Activated effector memory CD4-positive, alpha-beta T cell treated with Interleukin-2 at 50 U/mL for 16 hours (primary cell): ENCODE measurements at places on chromosomes 5 and 9.

DNA sequence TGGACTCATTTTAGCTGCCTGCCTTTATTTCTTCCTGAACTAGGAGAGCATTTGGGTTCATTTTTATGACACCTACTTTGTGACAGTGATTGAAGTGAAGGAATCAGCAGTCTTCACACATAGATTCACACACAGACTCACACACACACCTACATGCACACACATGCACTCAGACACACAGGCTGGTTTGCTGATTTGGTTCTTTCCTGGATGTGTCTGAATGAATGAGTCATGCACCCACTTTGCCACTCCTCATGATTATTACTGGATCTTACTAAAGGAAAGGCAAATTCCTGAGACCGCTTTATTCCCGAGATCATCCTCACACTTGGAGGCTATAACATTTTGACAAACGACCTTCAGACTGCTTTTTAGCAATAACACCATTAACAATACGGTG lies 529.5 kb downstream of the AGTPBP1 start:
- DNase-seq = no peak

GRCh38 chr5:54754878-54755277 lies 230.5 kb downstream of the ESM1 start:
- DNase-seq = no peak

DNA sequence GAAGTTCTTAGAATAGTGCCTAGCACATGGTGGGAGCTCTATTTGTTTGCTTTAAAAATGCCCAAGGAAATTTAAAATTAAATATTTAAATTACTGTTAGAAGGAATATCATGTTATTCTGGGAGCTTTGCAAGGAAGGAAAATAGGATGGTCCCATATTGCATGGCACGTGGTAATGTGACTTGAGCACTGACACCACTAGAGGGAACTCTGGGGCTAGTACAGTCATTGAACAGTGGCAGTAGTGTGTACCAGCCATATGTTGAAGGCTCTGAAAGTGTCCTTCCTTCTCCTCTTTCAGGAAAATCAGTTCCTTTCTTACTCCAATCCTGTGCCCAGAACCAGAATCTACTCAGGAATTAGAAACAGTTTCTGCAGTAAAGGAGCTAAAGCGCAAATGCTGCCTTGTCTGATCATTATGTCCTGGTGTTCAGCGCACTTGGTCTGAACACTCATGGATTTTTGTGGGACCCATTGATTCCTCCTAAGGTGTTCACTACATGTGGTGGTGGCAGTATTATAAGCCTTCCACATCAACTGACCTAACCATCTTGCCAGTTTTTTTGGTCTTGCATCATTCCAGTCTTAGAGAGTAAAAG lies 54.1 kb downstream of the GDA start:
- DNase-seq = no peak

GRCh38 chr9:126221480-126221879 lies 105.1 kb upstream of the MVB12B start:
- no peak for DNase-seq

DNA sequence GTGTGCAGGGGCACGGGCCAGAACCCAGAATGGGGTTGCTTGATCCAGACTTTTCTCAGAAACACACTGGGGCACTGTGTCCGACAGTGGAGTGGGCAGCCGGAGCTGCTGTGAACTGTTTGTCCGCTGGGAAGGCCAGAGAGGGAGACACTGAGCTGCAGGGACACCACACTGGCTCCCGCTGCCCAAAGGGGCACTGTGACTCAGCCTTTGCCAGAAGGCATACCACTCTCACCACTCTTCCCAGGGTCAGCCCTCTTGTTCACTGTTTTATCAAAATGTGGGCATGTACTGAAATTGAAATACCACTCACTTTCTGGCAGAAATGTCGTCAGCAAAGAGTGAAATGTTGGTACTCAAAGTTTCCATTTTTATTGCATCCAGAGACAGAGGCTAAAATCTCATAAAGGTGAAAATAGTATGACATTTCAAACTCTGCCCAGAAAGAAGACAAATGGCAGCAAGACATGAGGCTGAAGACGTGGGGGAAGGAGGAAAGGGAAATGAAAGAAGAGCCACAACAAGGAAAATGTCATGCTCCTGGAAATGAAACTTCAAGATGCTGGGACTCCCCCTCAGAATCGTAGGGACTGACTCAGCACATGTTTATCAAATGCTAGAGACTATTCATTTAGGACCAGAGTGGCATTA lies 4.5 kb upstream of the IL7R start:
- no peak for DNase-seq

DNA sequence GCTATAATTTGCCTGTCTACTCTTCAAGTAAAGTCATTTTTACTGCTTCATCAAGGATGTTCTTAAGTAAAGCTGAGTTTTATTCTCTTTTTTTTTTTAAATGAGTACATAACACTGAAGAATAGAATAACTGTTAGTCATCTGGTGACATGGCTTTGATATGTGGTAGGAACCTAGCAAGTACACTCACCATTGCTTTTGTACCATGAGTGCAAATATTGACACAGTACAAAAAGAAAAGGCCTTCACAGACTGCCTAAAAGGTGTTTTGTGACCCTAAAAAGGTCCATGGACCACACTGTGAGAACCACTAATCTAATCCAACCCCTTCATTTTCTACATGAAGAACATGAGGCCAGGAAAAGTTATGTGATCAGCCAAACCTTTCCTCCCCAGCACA lies 55.0 kb downstream of the ECPAS start:
- DNase-seq = no peak

DNA sequence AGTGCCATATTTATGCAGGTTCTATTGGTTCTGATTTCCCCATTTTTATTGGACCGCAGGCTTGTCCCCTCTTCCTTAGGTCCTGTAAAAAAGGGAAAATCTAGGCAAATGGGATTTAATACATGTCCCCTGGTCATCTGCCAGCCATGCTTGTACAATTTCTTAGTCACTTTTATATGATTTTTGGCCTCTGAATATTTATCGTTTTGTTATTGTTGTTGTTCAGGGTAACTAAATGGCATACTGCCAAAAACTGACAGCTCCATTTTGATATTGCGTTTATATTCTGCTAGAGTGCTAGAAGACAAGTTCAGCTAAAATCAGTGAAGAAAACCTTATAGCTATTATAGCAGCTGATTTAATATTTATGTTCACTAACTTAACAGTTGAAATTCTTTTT lies 770.2 kb upstream of the FAM174A start:
- no peak for DNase-seq

GRCh38 chr9:127424676-127424999 lies 456 bp downstream of the ZNF79 start:
- no peak for DNase-seq

- DNase-seq = no peak
Observed at GRCh38 chr5:45596320-45596719, 99.9 kb downstream of the HCN1 start.

- DNase-seq = no peak
Observed at GRCh38 chr5:157216391-157217142, 35.9 kb downstream of the ITK start.

DNA sequence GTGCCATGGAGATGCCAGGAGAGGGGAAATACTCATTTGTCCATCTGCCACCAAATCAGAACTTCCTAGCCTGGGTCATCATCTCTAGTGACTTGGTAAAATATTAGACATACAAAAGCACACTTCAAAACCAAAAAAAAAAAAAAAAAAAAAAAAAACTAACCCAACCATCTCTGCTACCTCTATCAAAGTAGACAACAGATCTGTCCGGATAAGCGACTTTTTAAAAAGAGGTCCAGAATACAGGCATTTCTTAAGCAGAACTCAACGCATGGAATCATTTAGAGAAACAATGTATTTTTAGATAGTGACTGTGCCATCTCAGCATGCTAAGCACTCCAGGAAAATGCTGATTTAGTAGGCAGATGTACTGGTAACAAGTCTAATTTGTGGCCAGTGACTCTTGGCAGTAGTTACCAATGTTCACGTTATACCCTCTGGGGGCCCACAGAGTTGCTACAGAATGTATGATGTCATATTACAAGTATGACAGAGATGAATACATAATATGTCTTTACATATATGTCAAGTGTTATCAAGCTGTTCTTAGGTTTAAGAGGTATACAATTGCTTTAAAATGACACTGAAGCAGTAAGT lies 107.8 kb downstream of the SMIM23 start:
- DNase-seq = no peak

DNA sequence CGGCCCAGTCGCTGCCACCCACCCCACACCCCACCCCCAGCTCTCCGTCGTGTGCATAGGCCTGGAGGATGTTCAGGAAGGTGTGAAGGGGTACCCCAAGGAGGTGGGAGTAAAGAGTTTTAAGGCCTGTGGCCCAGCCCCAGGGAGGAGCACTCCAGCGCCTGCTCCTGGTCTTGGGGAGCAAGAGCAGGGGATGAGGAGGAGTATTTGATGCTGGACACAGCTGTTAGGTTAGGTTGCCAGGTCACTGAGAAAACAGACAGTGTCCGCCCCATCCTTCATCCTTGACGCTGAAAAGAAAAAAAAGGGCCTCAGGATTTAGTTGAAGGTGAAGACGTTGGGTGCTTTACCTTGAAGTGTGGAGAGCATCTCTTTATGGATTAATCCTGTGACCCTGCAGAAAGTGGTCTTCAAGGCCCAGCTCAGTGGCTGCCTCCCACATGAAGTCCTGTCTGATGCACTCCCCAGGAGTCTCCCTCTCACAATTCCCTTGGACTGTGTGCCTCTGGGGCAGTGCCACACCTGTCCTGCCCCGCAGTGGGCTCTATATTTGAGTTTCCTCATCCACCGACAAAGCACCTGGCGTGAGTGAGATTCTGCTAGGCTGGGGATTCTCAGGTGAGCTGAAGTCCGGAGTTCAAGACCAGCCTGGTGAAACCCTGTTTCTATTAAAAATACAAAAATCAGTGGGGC lies 101.8 kb downstream of the SPRY4 start:
- no peak for DNase-seq

DNA sequence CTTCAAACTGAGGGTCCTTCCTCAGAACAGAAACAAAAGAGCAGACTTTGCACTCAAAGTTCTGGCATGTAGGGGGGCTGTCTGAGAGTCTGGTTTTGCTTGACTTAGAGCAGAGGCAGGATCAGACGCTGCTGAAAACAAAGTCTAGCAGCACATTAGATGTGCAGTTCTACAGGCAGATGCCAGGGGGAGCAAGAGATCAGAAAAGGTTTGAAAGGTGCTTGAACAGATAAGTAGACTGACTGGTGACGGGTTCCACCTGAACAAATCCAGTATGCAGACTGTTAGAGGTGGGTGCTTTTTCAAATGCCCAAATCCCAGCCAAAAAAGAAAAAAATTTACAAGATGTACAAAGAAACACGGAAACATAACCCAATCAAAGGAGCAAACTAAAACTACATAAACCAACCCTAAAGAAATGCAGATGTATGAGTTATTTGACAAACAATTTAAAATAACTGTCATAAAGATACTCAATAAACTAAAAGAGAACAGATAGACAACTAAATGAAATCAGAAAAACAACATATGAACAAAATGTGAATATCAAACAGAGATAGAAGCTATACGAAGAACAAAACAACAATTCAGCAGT lies 194.7 kb upstream of the FREM1 start:
- peak; percentile 2 for DNase-seq

GRCh38 chr5:160245506-160246086 lies 16.3 kb downstream of the FABP6 start:
- DNase-seq = no peak

- DNase-seq = no peak
Observed at GRCh38 chr5:54292866-54293265, 17.5 kb downstream of the ARL15 start.

DNA sequence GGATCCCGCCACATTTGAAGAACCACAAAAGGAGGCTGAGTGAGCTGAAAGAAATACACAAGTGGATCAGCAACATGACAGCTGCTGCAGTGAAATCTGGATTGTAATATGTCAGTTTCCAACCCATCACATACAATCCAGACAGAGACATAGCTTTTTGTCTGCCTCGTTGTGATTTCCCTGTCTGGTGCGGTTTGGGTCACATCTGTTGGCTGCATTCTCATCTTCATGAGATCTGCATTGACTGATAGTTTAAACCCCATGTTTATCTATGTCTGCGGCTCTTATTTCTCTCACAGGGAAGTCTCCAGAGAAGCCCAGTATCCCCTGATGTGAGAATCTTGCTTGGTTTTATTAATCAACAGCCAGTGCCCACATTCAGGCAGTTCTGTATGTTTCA lies 403.1 kb upstream of the ZNF608 start:
- DNase-seq = no peak

- no peak for DNase-seq
Observed at GRCh38 chr5:100505984-100506670, 29.0 kb upstream of the FAM174A start.

GRCh38 chr5:143059355-143059754 lies 289.2 kb downstream of the ARHGAP26 start:
- no peak for DNase-seq

- no peak for DNase-seq
Observed at GRCh38 chr5:159021901-159022556, 77.7 kb downstream of the EBF1 start.

DNA sequence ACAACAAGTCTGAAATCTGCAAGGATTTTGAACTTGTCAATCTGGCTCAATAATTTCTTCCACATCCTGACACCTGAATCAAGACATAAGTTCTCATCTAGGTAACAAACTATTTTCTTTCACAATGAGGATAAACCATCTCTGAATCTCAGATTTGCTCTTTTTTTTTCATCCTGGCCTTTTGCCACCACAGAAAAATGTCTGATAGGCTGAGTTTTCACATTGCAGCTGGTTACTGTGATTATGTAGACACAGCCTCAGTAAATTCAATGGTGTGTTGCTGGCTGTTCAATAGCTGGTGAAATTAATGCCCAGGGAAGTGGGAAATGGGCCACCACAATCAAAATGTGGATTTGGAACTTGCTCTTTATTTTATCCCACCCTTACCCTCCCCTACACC lies 2.8 kb upstream of the ADRA1B start:
- DNase-seq = no peak

DNA sequence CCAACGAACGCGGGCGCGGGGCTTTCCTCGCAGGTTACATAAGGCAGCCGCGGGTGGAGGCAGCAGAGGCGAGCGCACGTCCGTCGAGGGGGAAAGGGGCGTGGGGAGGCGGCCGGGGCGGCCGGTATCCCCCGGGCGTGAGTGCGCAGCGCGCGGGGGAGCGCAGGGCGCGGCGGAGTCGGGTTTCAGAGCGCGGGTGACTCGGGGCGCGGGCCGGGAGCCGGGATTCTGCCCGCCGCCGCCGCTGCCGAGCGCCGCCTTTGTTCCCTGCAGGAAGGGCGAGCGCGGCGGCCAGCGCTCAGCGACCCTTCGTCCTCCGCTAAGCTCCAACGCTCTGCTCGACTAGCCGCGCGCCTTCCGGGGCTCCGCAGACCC lies at the start of gene COL15A1:
COL15A1 (plus strand) TSS at position 226 of the 375 bp plus-strand sequence. CDS start 155 bp downstream, outside the sequence.
- DNase-seq = no peak

DNA sequence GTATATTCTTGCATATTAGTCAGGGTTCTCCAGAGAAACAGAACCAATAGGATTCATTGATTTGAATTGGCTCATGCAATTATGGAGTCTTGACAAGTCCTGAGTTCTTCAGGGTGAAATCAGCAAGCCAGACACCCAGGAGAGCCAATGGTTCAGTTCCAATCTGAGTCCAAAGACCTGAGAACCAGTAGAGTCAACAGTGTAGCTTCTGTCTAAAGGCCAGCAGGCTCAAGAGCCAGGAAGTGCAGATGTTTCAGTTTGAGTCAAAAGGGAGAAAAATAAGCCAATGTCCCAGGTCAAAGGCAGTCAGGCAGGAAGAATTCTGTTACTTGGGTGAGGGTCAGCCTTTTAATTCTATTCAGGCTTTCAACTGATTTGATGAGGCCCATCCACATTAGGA lies 37.8 kb upstream of the ANKRD34B start:
- DNase-seq = no peak

- DNase-seq = no peak
Observed at GRCh38 chr5:179269781-179270543, 75.3 kb downstream of the ADAMTS2 start.
